Breast epithelium (tissue), 4 donors: ENCODE measurements at places on chromosomes 2 and 18.
A peak's percentile ranks its signal among the peaks of the same experiment; 100 is the strongest.

DNA sequence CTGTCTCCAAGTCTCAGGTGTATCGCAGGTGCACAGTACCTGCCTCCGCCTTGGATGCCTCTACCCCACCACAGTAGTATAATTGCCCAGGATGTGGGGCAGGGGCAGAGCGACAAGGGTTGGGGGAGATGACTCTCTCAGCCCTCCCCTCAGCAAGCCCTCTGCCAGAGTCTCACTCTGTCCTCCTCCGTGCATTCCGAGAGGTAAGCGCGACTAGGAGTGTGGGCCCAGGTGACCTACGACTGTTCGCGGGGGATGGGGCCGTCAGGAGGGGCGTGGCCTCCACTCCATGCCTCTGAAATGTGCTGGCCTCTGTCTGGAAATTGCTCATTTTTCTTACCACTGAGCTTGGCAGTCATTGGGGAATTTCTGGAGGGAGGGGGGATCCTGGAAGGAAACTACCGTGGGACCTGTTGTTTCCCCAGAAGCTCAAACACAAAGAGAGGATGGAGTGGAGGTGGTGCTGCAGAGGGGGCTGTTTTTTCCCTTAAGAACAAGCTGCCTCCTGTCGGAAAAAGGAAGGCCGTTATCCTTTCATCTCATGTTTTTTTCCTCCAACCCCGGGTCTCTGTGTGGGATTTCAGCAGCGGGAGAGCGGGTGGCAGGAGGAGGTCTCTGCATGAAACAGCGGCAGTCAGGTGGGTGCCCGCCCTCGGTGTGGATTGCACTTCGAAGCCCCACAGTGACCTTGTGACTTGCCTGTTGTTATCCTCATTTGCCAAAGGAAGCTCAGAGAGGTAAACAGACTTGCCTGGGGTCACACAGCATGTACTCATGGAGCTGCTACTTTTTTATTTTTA is 13.0 kb upstream of the RALB start:
- no peak for DNase-seq

DNA sequence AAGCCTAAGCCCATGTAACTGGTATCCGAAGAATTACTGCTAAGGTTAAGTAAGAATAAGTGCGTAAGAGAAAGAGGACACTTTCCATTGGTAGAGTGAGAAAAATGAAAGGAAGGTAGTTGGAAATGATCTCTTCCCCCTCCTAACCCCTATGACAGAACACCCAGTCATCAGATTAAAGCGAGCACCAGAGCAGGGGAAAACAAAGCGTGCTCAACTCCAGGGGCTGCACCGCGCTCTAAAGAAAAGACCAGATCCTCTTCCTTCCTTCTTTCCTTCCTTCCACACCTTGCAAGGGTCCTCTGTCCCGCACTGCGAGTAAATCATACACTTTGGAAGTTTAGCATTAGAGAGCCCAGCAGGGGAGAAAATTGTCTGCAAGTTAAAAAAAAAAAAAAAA is 971 bp upstream of the CDH7 start:
- DNase-seq: no peak

DNA sequence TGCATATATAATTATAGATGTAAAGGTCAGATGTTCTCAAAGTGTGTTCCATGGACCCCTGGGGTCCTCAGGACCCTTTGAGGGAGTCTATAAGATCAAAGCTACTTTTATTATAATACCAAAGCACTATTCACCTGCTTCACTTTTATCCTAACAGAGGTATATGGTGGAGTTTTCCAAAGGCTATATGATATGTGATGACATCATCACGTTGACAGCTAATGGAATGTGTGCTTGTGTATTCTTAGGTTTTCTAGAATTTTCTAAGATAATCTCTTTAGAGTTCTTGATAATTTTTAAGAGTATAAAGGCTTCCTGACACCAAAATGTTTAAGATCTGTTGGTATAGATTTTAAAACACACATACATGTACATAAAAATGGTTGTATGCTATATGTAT is 10.4 kb upstream of the ALK start:
- no peak for DNase-seq

- DNase-seq: no peak
Observed at GRCh38 chr2:161913865-161914264, 160.2 kb downstream of the DPP4 start.

DNA sequence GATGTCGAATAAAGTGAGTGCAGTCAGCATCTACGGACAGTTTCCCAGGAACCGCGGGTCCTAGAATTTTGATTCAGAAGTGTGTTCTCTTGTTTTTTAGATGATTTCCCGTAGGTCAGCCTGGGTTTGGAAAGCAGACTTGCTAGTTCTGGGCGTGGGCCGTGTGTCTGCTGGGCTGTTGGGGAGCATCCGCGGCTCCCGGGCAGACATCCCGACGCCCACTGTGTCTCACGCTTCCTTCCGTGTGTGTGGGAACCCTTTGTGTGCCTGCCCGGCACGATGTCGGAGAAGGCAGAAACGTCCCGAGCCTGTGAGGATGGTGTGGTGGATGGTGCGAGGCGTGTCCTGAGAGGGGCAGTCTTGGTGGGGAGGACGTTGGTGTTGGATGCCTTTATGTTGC is 18.4 kb downstream of the CTDP1 start:
- no peak for DNase-seq

- no peak for DNase-seq
Observed at GRCh38 chr18:64803471-64803870, 654.6 kb upstream of the LINC00305 start.

GRCh38 chr2:45992741-45993475 is 304.3 kb upstream of the EPAS1 start:
- no peak for DNase-seq

GRCh38 chr2:130371723-130372054 is 15.8 kb downstream of the PTPN18 start:
- peak; percentile 29 for DNase-seq

- DNase-seq: no peak
Observed at GRCh38 chr18:44090453-44090852, 590.2 kb upstream of the SETBP1 start.

DNA sequence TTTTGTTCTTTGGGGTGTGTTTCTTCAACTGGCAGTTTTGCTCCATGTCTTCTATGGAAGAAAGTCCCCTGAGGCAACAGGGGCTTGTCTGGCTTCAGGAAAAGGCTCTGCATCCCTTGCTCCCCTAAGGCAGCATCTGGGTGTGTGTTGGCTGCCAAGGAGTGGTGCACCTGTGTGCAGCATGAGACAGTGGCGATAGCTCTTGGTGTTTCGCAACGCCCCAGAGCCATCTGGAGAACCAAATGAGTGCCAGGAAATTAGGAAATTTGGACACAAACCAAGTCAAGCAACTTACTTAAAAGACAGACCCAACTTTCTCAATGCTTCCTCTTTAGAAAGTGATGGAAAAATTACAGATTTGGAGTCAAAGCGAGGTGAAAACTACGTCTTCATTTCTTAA is 1044.4 kb upstream of the CNTNAP5 start:
- no peak for DNase-seq

DNA sequence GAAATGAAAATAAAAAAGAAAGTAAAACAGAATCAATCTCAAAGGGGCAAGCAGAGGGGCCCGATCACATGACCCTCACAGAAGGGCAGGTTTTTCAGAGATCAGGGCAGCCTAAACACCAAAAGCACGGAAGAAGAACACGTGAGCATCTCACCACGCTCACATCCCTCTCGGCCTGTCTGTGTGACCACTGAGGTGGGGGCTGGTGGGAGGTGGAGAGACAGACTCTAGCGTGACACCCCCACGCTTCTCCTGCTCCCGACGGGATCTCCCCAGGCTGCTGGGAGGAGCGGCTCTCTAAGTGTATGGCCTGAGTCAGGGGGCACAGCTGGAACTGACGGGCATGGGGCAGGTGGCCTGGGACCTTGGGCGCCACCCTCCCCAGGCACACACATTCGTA is 23.5 kb upstream of the MTERF4 start:
- DNase-seq: no peak

DNA sequence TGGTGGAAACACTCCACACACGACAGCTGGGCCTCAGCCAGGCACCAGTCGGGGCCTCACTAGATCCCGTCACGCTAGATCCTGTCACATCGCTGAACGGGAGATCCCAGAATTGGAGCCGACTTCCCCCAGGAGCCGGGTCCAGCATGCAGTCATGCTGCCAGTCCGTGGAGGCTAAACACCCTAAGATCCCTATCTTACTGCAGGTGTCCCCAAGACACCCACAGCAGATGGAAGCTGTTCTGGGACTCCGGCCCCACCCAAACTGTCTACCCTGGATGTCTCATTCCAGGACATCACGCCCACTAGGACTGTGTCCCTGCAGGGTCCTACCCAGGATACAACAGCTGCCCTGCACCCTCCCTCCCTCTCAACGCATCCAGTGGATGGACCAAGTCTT is 23.4 kb downstream of the ZNF516 start:
- no peak for DNase-seq

DNA sequence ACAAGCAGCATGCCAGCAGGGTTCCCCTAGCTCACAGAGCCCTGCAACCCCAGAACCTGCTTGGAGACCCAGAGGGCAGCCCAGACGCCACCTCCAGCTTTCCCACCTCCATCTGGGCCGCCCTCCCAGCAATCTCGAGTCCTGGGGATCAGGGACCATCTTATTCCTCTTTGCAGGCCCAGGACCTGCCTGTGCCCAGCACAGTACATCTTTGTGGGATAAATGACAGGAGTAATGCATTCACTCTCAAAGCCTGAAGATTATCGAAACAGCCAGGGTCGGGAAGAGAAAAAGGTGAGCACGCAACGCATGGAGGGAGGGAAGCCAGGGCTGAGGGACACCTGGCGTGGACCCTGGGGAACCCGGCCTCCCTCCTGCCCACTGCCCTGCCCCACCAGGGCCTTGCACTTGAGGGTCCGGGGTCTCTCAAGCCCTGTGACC is 144.1 kb downstream of the NDUFA10 start:
- DNase-seq: peak; percentile 43

- no peak for DNase-seq
Observed at GRCh38 chr18:76823161-76823538, 793 bp downstream of the ZNF236 start.

DNA sequence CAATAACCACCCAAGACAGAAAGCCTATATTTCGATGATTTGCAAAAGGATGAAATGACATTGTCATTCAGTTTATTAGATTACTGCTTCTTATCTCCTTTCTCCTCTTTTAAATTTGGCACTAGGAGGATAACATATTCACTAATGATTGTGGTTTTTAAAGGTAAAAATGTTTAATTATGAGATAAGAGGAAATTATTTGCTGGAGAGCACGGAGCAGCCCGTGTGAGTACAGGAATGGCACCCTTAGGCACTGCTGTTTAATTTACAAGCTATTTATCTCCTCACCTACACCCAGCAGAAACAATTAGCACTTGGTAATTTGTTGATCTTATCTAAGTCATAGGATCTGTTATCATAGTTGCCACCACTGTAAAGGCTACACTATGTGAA is 87.4 kb upstream of the SP3 start:
- no peak for DNase-seq

DNA sequence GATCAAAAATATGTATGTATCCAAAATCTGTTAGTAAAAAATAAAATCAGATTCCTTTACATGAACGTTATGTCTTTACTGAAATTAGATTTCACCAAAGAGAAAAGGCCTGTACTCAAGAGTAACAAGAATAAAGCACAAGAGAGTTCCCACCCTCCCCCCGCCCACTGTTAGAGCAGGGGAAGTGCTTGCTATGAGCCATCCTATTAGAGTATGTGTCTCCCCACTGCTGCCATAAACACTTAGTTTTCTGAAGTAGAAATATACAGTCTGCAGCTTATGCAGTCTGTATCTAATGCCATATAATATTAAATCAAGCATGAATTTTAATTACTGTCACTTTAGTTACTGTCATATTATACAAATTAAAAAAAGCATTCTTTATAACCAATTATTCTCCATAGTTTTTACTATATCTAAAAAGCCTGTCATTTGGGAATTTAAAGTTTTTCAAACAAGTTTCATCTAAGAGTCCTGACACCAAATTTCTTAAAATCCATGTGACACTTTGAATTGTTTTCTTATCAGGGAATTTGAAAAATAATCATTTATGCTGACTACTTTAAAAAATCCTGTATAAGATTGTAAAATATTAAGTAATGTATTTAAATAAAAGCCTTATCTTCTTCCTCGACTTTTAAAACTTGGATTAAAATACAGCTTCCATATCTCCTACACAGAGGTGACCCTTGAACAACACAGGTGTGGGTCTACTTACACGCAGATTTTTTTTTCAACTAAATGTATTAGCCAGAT is 51.8 kb upstream of the GPR75 start:
- DNase-seq: no peak

DNA sequence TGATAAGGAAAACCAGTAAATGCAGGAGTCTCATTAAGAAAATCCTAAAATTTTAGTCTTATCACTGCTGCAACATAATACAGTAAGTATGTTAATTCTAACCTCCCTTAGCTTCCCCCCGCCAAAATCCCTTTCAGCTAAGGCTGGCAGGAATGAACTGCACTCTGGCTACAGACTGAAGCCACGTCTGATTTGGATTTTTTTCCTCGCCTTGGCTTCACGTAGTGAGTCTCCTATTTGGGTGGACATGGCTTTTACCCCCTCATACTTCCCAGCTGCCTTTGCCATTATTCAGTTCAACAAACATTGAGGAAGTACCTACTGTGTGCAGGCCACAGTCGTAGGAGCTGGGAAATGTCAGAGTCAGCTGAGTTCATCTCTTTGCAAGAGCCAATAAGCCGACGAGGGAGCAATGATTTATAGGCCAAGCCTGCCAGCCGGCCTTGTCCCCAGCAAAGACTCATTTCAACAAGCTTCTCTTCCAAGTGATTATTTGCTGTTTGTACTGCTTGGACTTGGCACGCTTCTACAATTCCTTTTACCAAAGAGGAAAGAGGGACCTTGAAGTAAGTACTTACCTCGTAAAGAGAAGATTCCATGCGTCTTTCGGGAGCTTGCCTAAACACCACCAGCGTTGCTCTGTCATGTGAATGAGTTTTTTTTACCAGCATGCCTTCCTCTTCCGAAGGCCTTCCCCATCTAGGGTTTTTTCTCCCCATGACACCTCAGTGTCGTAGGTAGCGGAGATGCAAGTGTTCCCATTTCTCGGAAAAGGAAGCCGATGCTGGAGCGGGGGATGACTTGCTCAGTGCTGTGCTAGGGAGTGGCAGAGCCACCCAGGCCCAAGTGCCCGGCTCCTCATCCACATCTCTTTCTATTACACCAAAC is 138.6 kb downstream of the KLHL29 start:
- no peak for DNase-seq

DNA sequence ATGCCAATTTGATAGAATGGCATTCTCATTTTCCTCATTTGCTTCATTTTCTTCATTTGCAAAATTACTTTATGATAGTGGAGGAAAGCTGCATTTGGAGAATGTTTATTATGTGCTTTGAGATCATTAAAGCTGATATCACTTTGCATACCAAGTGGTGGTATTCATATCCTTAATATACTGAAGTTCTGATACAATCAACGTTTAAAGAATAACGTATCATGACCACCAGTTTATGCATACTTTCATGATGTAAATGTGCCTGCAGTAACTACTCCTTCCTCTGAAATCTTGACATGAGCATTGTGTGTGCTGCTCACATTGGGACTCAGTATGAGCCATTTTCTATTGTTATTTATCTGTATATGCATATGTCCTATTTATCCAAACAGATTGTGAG is 302.1 kb downstream of the ARHGAP15 start:
- no peak for DNase-seq
